ENCODE measurements at places on chromosomes 4 and X. TPM values are rescaled to one million over a fixed set of nuclear protein-coding genes. Genes with fewer than 3 reads are reported as not detected.
A peak's percentile ranks its signal among the peaks of the same experiment; 100 is the strongest.

Gene FRMD7
- not detected for total RNA-seq

Gene ITM2A
- 39.5 TPM for total RNA-seq

Gene RNF175
- 0.37 TPM for total RNA-seq

Gene AMTN
- total RNA-seq, result not detected

Gene PAGE1
- not detected for total RNA-seq

Gene DCAF4L1
- 0.17 TPM for total RNA-seq

Gene WDFY3
- total RNA-seq, result 145 TPM

Gene CHST7
- 82.2 TPM for total RNA-seq

GRCh38 chrX:153781428-153782047, 697 bp downstream of the SRPK3 start:
- no peak for DNase-seq

DNA sequence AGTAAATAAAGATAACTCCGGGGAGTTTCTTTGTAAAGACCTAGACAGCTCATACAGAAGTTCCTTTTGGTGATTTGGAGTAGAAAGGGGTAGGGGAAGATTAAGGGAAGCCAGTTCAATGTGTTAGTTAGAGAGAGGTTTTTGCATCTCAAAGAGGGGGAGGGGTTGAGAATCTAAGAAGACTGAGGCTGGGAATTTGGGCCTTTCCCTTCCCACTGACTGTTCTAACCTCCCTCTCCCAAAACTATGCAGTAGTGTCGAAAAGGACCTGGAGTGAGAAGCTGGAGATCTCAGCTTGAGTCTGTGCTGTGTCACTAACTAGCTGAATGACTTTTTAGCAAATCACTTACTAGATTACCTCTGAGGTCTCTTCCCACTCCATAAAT, 55.7 kb upstream of the CCDC160 start:
- DNase-seq, result no peak

- DNase-seq, result peak; percentile 71
Measured at GRCh38 chr4:67651536-67651935, 49.4 kb downstream of the UBA6 start.

- DNase-seq, result no peak
Measured at GRCh38 chr4:21605006-21605405, 343.6 kb downstream of the KCNIP4 start.

DNA sequence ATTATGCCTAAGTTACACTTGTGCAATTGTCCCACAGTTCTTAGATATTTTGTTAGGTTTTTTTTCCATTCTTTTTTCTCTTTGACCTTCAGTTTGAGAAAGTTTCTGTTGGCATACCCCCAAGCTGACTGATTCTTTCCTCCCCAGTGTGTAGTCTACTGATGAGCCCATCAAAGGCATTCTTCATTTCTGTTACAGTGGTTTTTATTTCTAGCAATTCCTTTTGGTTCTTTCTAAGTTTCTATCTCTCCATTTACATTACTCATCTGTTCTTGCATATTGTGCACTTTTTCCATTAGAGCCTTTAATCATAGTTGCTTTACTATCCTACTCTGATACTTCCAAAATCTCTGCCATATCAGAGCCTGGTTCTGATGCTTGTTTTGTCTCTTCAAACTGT, 31.9 kb downstream of the CASP6 start:
- DNase-seq, result no peak

- DNase-seq, result no peak
Measured at GRCh38 chrX:47212381-47213293, 5.8 kb upstream of the CDK16 start.

- DNase-seq, result no peak
Measured at GRCh38 chr4:93776386-93777080, 52.0 kb upstream of the ATOH1 start.

DNA sequence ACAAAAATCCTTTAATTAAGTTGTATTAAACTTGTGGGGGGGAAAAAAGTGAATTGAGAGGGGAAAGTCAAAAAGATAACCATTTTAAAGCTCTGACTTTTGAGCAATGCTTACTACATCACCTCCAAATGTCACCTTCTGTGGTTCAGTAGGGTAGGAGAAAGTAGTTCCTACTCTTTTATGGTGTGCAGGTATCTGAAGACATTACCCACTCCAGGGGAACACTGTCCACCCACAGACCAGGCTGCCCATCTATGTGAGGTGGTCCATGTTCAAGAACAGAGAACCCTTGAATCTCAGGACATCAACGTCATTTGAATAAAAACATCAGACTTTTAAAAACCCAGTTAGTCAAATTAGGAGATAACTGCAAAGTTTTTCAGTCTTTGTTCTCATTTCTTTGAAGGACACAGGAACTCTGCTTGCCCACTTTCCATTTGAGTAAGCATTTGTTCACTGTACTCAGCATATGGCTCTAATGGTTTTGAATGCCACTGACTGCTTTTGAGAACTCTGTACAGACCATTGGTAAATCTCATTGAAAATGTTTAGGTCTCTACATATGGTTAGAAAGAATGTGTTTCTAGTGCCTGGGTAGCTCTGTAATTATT, 18.4 kb downstream of the NMU start:
- DNase-seq, result no peak

DNA sequence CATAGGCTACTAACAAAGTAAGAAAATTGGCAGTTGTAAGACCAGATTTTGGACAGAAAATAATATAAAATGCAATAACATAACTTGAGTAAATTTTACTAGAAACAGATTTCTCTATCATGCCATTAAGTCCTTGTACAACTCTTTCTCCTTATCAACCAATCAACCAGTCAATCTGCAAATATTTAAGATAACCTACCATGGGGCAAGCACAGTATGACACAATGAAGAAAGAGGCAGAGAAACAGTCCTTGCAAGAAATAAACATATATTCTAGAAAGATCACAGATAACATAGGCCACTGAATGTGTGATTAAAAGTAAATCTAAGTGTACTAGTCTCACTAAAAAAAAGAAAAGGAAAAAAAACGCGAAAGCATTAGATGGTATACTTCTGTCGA, 194.8 kb downstream of the PPP3CA start:
- no peak for DNase-seq

DNA sequence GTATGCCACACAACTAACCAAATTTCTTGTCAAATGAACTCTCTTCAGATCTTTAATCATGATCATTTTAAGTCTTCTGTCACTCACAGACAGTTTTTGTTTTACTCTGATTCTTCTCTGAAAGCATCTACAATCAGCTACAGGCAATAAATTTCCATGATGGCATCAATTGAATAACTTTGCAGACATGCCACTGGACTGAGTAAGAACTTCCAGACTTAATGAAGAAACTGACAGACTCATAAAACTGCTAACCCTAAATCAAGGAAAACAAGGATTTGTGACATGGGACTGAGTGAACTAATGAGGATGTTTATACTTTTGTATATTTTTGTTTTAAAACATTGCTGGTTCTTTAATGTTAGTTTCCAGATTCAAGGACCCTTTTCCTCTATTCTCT, 5.5 kb upstream of the PPP1R2C start:
- DNase-seq, result no peak

DNA sequence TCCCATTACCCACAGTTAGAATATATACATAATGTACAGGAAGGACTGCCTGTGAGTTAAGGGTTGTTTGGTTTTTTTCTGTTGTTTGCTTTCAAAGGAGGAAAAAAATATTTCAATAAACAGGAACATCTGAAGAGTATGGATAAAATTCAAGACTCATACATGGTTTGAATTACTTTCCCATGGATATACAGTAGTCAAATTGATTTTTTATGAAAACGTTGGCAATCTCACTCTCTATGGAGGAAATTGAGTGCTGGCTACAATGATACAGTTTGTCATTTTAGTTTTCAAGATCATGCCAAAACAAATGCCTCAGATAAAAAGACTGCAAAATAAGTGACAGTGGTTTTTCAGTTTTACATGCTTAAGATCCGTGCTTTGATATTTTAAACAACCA, 116.6 kb downstream of the SH3RF1 start:
- DNase-seq, result no peak

Measured in dermis blood vessel endothelial cell (primary cell).